Activated CD8-positive, alpha-beta T cell treated with anti-CD3 and anti-CD28 coated beads for 36 hours (primary cell): ENCODE measurements at places on chromosomes 4 and X.

- peaks cover 9% of the 10 kb centered on the region for H3K4me1 ChIP-seq
- H3K36me3 ChIP-seq = no peaks in the 10 kb centered on the region
- DNase-seq = peak; percentile 46
- H3K27ac ChIP-seq = no peak overlapping the region
Measured at GRCh38 chrX:46376246-46376885, 168.9 kb downstream of the ZNF674 start.

DNA sequence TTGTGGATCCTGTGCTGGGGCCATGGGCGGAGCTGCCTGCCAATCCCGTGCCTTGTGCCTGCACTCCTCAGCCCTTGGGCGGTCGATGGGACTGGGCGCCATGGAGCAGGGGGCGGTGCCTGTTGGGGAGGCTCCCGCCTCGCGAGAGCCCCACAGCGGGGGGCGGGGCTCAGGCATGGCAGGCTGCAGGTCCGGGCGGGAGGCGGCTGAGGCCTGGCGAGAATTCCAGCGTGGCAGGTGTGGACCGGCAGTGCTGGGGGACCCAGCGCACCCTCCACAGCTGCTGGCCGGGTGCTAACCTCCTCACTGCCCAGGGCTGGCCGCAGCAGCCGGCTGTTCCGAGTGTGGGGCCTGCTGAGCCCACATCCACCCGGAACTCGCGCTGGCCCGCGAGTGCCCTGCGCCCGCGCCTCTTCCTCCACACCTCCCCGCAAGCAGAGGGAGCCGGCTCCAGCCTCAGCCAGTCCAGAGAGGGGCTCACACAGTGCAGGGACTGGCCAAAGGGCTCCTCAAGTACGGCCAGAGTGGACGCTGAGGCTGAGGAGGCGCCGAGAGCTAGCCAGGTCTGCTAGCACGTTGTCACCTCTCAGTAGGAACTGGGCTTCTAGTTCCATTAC, 85.9 kb downstream of the GBA3 start:
- DNase-seq = no peak
- no peaks in the 10 kb centered on the region for H3K36me3 ChIP-seq
- no peaks in the 10 kb centered on the region for H3K4me1 ChIP-seq
- no peak overlapping the region for H3K4me3 ChIP-seq
- no peaks in the 10 kb centered on the region for H3K27me3 ChIP-seq
- H3K27ac ChIP-seq = no peak overlapping the region

- H3K27me3 ChIP-seq = peaks cover 21% of the 10 kb centered on the region
- no peaks in the 10 kb centered on the region for H3K4me1 ChIP-seq
- H3K4me3 ChIP-seq = no peak overlapping the region
- DNase-seq = peak; percentile 58
- no peak overlapping the region for H3K27ac ChIP-seq
Measured at GRCh38 chr4:76748649-76749048, 149.3 kb downstream of the SOWAHB start.

DNA sequence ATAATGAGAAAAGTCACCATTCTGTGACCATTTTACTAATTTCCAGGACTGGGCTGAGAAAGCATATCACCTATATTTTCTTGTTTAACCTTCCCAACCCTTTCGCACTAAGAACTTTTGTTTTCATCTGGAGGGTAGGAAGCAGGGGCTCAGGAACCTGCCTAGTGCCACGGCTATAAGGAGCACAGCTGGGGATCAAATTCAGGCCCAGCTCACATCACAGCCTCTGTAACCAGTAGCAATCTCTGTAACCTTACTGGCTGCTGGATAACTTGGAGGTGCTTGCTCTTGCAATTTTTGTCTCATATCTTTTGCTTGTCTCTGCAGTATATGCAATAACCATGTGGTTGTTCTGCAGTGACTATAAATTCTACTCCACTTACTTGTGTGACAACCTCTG, 76.7 kb upstream of the PLAC1 start:
- no peak for DNase-seq
- H3K4me1 ChIP-seq = no peaks in the 10 kb centered on the region
- H3K4me3 ChIP-seq = no peak overlapping the region
- H3K27me3 ChIP-seq = no peaks in the 10 kb centered on the region

- no peak overlapping the region for H3K27ac ChIP-seq
- H3K4me1 ChIP-seq = no peaks in the 10 kb centered on the region
- H3K4me3 ChIP-seq = no peak overlapping the region
- H3K36me3 ChIP-seq = no peaks in the 10 kb centered on the region
- DNase-seq = peak; percentile 11
Measured at GRCh38 chr4:180380733-180381132, 1862.5 kb upstream of the TENM3 start.

DNA sequence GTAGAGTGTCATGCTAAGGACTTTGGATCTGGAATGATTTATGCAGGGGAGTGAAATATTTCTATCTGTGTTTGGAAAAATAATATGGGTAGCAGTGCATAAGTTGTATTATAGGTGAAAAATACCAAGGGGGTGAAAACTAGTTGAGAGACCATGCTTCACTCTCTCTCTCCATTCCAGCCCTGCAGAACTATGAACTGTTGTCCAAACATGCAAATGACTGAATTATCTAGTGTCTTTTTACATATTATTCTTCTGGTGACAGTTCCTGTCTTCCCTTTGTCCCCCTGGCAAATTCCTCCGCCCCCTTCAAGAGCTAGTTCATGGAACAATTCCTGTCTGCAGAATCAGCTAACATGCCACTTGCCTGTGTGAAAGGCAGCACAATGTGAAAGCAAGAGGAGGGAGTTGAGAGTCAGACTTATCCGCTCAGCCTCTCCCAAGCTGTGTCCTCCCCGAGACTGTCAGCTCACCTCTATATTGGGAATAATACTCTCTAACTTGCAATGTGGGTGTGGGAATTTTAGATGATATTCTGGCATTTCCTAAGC, 2.3 kb downstream of the PF4 start:
- no peak overlapping the region for H3K27ac ChIP-seq
- H3K4me3 ChIP-seq = no peak overlapping the region
